ENCODE measurements at places on chromosomes 2 and 18.

DNA sequence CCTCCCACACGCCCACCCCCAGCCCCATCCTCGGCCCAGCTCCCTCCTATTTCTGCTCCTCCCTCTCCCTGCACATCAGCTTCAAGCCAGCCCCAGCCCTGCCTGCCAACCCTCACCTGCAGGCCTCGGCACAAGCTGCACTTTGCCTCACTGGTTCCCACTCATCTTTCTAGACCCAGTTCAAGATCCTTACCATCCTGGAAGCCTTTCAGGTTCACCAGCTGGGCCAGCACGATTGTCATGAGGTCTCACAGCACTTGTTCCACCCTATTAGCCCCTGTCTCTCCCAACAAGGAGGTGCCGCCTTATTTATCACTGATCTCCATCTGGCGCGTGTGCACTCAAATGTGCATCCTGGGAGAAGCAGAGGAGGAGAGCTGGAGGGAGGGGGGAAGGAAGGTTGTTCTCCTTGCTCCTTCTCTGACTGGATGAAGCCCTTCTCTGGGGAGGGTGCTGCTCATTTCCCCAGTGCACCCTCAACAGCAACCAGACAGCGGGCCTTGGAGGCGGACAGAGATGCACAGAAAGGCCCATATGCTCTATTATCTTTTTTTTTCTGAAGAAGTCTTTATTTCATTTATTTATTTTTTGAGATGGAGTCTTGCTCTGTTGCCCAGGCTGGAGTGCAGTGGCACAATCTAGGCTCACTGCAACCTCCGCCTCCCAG is 15.5 kb upstream of the BIN1 start:
- no peak for DNase-seq

DNA sequence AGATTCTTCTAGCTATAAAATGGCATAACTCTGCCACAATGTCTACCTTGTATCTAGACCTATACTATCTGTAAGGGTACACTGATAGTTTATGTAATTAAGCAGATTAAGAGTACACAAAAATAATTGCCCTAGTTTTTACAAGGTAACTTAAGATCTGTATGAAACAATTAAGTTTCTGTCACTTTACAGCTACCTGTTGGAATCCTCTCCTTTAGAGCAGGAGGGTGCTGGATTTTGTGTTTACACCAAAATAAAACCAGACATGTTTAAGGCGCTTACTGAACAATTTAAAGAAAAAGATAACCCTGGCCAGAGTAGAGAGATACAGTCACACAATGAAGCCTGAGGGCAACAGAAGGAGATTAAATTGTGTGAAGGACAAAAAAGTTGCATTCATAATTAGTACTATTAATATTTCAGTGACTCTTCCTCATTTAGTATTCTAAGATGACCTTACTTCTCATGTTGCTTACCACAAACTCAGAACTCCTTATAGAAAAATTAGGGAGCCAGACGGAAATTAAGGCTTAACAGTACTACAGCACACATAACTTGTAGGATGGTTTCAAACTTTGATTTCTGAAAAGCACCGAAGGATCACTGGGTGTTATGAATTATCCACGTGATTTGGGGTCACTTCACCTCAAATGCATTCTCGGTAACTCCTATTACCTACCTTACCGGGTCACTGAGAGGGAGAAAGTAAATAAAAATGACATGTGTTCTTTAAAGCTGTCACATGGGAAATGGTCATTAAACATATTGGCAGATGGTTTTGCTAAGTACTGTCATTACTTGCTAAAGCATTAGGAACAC is 1.0 kb downstream of the DARS1 start:
- DNase-seq, result no peak

DNA sequence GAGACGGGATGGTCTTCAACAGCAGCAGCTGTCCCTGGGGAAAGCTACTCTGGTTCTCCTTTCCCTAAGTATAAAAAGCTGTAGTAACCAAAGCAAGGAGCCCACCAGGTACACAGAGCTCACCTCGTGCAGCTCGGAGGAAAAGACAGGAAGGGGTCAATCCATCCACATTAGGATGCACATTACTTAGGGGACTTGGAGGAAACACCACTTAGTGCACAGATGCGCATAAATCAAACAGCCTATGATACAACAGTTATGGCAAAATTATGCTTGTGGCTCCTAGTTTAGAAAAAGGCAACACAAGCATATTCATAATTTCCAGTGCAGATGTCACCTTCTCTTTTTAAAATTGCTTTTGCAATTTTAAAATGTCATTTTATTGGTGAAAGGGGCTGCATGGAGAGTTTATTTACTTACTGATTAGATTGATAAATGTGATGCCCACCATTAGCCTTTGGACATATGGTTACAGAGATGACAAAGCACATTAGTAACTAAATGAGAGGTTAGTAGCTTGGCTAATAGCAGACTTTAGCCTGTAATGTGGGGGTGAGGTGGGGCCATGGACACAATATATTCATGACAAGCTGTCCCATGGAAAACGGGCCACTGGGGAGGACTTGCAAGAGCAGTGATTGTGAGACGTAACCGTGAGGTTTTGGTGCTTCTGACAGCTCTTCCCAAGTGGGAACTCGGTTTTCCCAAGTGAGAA is 199.8 kb downstream of the MYT1L start:
- no peak for DNase-seq

- DNase-seq, result no peak
Observed at GRCh38 chr2:127634066-127634617, 11.8 kb upstream of the GPR17 start.

DNA sequence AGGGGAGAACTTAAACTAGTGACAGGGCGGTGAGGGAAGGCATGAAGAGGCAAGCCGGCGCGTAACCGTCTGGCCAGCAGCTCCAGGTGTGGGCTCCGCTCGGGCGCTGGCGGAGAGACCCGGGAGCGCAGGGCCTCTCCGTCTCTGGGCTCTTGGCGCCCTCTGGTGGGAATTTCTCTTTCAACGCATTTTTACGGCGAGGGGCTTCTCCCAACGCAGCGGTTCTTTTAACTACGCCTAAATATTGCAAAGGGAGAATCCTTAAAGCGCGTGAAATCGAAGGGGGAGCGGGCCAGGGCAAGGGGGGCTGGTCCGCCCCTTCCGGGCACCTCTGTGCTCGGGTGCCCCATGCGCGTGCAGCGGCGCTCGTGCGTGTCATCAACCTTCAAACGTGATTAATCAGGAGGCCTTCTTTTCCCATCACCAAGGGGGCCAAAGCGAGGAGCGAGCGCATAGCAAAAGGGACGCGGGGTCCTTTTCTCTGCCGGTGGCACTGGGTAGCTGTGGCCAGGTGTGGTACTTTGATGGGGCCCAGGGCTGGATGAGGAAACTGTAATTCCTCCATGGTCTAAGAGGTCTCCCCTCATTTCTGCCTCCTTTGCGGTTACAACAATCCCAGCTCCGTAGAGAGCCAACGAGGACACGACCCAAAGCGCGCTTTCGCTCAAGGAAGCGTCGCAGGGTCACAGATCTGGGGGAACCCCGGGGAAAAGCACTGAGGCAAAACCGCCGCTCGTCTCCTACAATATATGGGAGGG is 762 bp upstream of the GAD1 start:
- DNase-seq, result peak; percentile 69

GRCh38 chr2:233287871-233288270 is 19.7 kb upstream of the SAG start:
- DNase-seq, result no peak

DNA sequence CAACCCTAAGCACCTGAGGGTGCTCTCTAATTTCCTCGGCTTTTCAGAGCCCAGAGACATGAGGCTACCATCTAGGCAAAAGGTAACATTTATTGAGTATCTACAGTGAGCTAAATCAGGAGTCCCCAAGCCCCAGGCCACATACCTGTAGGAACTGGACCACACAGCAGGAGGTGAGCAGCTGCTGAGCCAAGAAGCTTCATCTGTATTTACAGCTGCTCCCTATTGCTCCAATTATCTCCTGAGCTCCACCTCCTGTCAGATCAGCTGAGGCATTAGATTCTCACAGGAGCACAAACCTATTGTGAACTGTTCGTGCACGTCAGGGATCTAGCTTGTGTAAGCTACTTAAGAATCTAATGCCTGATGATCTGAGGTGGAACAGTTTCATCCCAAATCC is 70.2 kb downstream of the RND3 start:
- DNase-seq, result no peak

- no peak for DNase-seq
Observed at GRCh38 chr18:48824231-48824970, 126.4 kb downstream of the SMAD7 start.

Data from DMS153 (cell line).